ENCODE measurements at places on chromosomes 11 and 22. TPM values are rescaled to one million over a fixed set of nuclear protein-coding genes. Genes with fewer than 3 reads are reported as not detected.

- H3K36me3 ChIP-seq, result no peaks in the 10 kb centered on the region
- DNase-seq, result peak; percentile 88
- H3K4me1 ChIP-seq, result 0 out of 2 replicates have a peak, but pooled peaks cover 3% of the 10 kb centered on the region
- H3K27me3 ChIP-seq, result 0 out of 2 replicates have a peak, but pooled peaks cover 3% of the 10 kb centered on the region
- no peak overlapping the region for H3K27ac ChIP-seq
- no peak overlapping the region for H3K4me3 ChIP-seq
These were observed 17.3 kb upstream of the SLC29A2 start for GRCh38 chr11:66388780-66389386.

DNA sequence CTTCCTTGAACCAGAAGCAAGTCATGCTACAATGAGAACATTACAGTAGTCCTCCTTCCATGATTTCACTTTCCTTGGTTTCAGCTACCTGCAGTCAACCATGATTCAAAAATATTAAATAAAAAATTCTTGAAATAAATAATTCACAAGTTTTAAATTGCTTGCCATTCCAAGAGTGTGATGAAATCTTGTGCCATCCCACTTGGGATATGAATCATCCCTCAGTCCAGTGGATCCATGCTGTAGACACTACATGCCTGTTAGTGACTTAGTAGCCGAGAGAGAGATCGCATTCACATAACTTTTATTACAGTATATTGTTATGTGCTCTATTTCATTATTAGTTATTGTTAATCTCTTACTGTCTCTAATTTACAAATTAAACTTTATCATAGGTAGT, 6.0 kb downstream of the HOATZ start:
- no peak overlapping the region for H3K27ac ChIP-seq
- peak; percentile 23 for DNase-seq
- H3K4me3 ChIP-seq, result no peak overlapping the region
- no peaks in the 10 kb centered on the region for H3K36me3 ChIP-seq
- no peaks in the 10 kb centered on the region for H3K27me3 ChIP-seq

DNA sequence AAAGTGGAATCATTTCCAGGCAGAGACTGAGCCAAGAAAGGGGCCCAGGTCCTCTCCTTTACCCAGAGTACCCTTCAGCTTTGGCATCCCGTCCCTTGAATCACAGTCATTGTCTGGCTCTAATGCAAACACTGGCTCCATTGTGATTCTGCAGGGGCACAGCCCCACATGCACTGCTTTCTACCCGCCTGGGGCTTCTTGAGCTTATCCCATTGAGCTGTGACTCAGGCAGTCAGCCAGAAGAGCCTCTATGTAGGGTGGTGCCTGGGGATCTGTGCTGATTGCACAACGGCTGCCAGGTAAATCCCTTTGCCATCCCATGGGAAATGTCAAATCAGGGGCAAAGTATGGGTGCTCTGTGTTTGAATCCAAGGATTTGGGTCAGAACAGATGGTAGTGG, 88.9 kb downstream of the RASSF10 start:
- H3K4me3 ChIP-seq, result no peak overlapping the region
- H3K27me3 ChIP-seq, result no peaks in the 10 kb centered on the region
- peak overlapping the region; percentile 90 for H3K27ac ChIP-seq
- peak; percentile 93 for DNase-seq

GRCh38 chr22:20440637-20441591, 3.3 kb upstream of the SCARF2 start:
- H3K36me3 ChIP-seq, result no peaks in the 10 kb centered on the region
- H3K27me3 ChIP-seq, result peaks cover 4% of the 10 kb centered on the region
- H3K4me1 ChIP-seq, result 0 out of 2 replicates have a peak, but pooled peaks cover 4% of the 10 kb centered on the region
- no peak overlapping the region for H3K27ac ChIP-seq
- H3K4me3 ChIP-seq, result no peak overlapping the region

DNA sequence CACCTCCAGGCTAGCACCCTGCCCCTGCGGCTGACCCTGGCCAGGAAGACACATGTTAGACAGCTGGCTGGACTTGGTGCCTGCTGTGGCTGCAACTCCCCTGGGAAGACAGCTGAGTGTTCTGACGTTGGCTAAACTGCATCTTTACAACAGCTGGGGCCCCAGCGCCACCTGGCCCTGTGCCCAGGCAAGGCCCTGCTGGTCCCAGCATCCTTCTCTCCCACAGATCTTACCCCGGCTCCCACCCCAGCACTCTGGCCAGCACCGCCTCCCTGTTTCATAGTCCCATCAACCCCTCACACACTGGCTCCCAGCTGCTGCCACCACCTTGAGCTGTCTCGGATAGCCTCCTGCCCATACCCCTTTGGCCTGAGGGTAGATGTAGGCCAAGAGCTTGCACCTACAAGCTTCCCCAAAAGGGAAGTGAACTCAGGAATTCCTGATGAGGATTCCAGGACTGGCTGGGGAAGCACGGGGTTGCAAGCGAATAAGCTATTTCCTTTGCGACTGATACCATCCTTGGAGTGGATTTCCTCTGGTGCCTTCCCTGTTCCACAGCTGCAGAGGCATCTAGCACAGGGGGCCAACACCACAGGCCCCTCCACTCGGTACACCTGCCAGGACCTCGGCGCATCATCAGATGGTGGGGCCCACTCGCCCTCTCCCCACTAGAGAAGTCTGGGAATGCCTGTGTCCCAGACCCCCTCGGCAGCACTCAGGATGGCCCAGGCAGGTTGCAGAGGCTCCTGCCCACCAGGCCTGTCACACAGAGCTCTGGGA, 28.5 kb downstream of the RSPH14 start:
- DNase-seq, result no peak
- no peak overlapping the region for H3K27ac ChIP-seq
- no peak overlapping the region for H3K4me3 ChIP-seq
- no peaks in the 10 kb centered on the region for H3K4me1 ChIP-seq
- H3K36me3 ChIP-seq, result no peaks in the 10 kb centered on the region

DNA sequence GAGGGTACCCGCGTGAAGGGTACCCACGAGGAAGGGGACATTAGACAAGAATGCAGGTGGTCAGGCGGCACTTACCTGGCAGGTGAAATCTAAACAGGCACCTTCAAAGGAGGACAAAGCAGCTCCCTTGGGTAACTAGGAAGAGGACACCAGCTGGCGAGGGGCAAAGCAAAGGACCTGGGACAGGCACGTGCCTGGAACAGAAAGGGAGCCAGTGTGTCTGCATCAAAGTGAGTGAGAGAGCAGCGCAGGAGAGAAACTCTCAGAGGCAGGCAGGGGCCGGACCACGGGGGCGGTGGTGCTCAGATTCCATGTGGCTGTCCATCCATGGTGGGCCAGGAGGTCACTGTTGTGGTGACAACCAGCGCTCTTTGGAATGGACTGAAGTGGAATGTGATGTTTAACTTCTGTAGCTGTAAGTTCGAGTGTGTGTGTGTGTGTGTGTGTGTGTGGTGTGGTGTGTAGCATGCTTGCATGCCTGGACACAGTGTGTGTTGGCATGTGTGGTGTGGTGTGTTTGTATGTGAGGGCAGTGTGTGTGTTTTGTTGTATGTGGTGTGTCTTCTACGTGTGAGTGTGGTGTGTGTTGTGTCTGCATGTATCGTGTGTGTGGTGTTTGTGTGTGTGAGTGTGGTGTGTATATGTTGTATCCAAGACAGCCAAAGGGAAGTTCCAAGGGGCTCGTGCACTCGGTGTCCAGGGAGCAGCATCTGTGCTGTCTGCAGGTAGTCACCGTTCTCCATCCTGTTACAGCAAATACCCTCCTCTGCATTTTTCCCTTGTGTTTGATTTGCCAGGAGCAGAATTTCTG, 86.4 kb downstream of the CDKN1C start:
- H3K4me3 ChIP-seq, result no peak overlapping the region
- no peak for DNase-seq
- H3K4me1 ChIP-seq, result no peaks in the 10 kb centered on the region
- H3K27ac ChIP-seq, result no peak overlapping the region

DNA sequence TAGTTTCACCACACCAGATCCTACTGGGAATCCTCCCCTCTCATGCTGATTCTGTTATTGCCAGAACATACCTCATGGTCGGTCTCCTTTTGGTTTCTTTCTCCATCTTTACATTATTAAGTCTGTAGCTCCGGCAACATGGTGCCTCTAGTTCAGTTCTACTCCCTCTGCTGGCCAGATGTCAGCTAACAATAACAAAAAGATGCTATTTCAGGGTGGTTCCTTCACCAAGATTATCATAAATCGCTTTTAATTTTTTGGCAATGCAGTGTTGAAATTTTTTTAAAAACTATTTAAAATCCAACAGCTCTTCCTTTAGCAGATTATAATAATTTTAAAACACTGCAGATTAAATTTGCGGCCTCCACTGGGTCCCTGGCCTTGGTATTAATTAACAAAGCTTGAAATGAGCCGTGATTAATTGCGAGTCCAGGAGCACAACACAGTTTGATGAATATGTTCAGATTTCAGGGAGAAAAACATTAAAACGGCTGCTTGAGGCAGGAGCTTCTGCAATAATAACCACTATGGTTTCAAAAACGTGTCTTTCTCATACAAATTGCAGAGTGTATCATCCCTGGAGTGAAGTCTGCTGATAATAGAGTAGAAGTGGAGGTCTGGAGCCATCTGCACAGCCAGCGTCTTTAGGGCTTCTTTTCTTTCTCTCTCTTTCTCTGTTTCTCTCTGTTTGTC, 492.9 kb upstream of the KIRREL3 start:
- no peaks in the 10 kb centered on the region for H3K36me3 ChIP-seq
- H3K27me3 ChIP-seq, result peaks cover 24% of the 10 kb centered on the region
- peak; percentile 33 for DNase-seq
- no peaks in the 10 kb centered on the region for H3K4me1 ChIP-seq
- H3K27ac ChIP-seq, result no peak overlapping the region

DNA sequence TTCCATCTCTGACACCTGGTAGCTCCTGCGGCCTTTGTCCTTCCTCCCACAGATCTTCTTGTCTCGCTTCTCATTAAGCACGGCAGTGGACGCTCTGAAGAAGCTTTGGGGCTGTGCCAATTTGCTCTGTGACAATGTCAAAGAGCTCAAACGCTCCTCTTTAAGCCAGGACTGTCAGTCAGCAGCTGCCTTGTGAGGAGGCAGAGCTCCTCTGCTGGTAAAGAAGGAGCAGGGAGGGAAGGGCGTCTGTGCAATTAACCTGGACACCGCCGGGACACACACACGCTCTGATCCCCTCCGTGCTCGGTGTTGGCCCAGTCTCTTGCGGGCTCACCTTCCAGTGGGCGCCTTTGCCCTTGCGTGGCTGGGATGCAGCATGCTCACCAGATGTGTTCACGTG, 373.9 kb downstream of the BRD1 start:
- peaks cover 48% of the 10 kb centered on the region for H3K27me3 ChIP-seq
- H3K36me3 ChIP-seq, result no peaks in the 10 kb centered on the region
- no peak for DNase-seq
- H3K27ac ChIP-seq, result no peak overlapping the region
- no peak overlapping the region for H3K4me3 ChIP-seq
- H3K4me1 ChIP-seq, result no peaks in the 10 kb centered on the region

DNA sequence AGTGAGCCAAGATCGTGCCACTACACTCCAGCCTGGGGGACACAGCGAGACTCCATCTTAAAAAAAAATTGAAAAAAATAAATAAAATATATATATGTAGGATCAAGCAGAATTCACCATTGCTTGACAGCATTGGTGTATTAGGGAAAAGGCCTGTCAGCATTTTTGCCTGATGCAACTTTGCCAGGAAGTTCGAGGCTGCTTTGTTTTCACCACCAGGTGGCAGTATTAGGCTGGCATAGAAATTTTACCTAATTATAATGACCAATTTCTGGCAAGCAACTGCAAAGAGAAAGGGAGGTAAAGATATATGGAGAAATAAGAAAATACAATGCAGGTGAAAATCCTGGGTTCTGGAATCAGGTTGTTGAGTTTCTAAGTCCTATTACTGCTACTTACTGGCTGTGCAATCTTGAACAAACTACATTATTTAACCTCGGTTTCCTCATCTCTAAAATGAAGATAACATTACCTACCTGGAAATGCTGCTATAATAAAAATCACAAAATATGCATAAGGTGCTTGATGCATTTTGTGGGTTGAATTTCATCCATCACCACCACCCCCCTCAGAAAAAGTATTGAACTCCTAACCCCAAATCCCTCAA, 24.7 kb downstream of the LAYN start:
- H3K36me3 ChIP-seq, result no peaks in the 10 kb centered on the region
- peak; percentile 94 for DNase-seq
- peaks cover 32% of the 10 kb centered on the region for H3K4me1 ChIP-seq
- H3K27ac ChIP-seq, result no peak overlapping the region
- H3K4me3 ChIP-seq, result no peak overlapping the region

GRCh38 chr11:93537767-93538261, 5.4 kb downstream of the SMCO4 start:
- H3K27ac ChIP-seq, result no peak overlapping the region
- no peaks in the 10 kb centered on the region for H3K36me3 ChIP-seq
- peaks cover 9% of the 10 kb centered on the region for H3K4me1 ChIP-seq
- H3K27me3 ChIP-seq, result no peaks in the 10 kb centered on the region
- DNase-seq, result peak; percentile 21
- H3K4me3 ChIP-seq, result no peak overlapping the region

DNA sequence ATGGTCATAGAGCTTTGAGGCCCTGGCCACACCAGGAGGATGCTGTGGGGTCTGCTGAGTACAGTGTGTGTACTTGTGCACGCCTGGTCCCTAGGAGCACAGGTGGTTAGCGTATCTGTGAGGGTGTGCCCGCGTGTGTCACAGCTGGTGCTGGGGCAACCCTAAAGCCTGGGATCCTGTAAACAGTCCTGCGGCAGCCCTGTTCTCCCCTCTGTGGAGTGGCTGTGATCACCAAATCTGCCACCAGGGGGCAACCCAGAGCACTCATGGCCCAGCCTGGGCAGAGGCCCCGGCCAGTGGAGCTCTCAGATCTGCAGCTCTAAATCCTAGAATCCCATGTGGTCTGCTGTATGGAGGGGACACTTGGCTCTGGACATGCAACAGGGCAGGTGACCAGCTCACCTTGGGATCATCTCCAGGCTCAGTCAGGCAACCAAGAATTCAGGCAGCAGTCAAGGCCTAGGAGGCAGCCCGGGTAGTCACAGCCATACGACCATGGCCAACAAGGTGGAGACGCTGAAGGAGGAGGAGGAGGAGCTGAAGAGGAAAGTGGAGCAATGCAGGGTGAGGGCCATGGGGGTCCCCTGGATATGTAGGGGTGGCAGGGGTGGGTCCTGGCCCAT, 3.9 kb downstream of the SH3BP1 start:
- H3K4me3 ChIP-seq, result no peak overlapping the region
- no peaks in the 10 kb centered on the region for H3K27me3 ChIP-seq
- H3K27ac ChIP-seq, result no peak overlapping the region
- H3K36me3 ChIP-seq, result no peaks in the 10 kb centered on the region
- DNase-seq, result peak; percentile 80
- peaks cover 9% of the 10 kb centered on the region for H3K4me1 ChIP-seq

GRCh38 chr11:120037111-120037510, 100.8 kb downstream of the TRIM29 start:
- H3K4me1 ChIP-seq, result no peaks in the 10 kb centered on the region
- peaks cover 86% of the 10 kb centered on the region for H3K27me3 ChIP-seq
- no peak overlapping the region for H3K4me3 ChIP-seq
- no peak for DNase-seq

Gene SEZ6L
- total RNA-seq, result not detected

Gene MPEG1
- not detected for total RNA-seq

Gene ART5
- not detected for total RNA-seq

Gene RTN4RL2
- total RNA-seq, result 6.5 TPM

Gene CNGA4
- 0.51 TPM for total RNA-seq
